MV-4-11 (cell line): ENCODE measurements at places on chromosomes 13 and 19.

DNA sequence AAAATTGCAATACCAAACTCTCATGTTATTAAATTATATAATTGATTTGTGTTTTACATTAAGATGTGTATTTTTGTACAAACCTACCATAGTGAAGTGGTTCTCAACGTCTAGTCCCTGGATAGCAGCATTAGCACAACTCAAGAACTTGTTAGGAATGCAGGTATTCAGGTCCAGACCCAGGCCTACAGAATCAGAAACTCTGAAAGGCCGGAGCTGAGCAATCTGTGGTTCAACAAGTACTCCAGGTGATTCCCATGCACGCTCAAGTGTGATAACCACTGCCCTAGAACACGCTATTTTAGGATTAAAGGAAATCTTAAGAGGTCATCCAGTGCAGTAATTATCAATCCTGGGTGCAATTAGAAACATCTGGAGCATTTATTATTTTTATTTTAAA lies 456.3 kb downstream of the IRS2 start:
- no peak for DNase-seq

DNA sequence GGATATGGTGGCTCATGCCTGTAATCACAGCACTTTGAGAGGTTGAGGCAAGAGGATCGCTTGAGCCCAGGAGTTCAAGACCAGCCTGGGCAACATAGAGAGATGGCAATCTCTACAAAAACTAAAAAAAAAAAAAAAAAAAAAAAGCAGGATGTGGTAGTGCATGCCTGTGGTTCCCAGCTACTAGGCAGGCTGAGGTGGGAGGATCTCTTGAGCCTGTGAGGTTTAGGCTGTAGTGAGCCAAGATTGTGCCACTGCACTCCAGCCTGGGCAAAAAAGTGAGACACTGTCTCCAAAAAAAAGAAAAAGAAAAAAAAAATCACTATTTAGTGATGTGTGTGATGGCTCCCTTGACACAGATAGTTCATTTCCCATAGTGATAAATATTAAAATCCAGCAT lies 365.0 kb upstream of the NBEA start:
- DNase-seq = no peak

- no peak for DNase-seq
These were observed 70.6 kb upstream of the MEDAG start for GRCh38 chr13:30835442-30835841.

GRCh38 chr13:33081666-33082065 lies 65.4 kb downstream of the KL start:
- DNase-seq = peak; percentile 78
